ENCODE measurements at places on chromosomes 3 and 15. TPM values are rescaled to one million over a fixed set of nuclear protein-coding genes. Genes with fewer than 3 reads are reported as not detected.

- no peak for DNase-seq
Observed at GRCh38 chr3:134333522-134334181, 40.6 kb downstream of the AMOTL2 start.

GRCh38 chr15:25780479-25781255 is 82.5 kb downstream of the ATP10A start:
- no peak for DNase-seq

- DNase-seq, result no peak
Observed at GRCh38 chr3:177453451-177453844, 256.2 kb upstream of the TBL1XR1 start.

DNA sequence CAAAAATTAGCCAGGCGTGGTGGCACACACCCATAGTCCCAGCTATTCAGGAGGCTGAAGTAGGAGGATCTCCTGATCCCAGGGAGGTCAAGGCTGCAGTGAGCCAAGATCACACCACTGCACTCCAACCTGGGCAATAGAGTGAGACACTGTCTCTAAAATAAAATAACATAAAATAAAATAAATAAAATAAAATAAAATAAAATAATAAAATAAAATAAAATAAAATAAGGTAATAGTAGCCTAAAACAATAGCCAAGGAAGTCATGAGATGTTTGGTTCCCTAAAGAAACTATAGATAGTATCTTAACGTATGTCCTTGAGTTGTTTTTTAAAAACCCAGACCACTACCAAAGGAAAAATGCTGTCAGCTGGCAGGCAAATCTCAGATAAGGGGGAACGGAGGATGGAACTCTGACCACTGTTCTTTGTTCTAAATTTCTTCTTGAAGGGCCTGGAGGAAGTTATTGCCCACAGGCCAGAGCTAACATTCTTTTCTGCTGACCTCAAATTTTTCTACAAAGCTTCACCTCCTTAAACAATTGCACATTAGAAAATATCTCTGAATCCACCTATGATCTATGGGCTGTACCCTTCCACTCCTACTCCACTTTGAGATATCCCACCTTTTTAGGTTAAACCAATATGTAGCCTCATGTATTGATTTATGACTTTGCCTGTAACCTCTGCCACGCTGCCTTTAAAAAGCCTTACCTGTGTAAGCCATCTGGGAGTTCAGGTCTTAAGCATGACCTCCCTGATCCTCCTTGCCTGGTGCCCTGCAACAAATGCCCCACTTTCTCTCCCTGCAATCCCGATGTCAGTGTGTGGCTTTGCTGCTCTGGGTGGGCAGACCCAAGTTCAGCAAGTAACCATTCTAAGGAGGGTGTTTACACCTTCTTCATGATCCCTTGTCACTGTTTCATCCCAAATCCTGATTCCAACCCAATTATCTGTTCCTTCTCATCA is 126.2 kb upstream of the BHLHE40 start:
- no peak for DNase-seq

DNA sequence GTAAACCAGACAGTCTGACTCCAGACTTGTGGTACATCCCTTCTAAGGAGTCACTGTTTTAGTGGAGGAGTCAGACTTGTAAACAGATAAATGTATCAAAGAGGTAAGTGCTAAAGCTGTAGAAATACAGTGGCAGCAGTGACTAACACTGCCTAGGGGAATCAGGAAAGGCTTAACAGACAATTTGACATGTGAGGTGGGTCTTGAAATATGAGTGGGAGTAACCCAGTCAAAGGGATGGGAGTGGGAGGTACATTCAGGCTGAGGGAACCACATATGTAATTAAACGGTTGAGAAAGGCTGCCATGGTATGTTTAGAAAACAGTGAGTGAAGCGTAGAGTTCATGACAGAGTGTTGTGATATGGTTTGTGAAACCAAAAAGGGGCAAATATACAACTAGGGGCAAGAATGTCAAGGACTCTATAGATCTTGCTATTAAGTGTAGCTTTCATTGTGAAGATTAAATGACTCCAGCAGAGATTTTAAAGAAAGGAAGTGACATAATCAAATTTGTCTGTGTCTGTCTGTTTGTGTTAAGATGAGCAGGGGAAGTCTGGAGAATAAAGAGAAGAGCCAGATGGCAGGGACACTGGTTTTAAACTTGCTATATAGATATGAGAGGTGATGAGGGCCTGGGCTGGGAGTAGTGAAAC is 11.2 kb upstream of the ALCAM start:
- peak; percentile 68 for DNase-seq

DNA sequence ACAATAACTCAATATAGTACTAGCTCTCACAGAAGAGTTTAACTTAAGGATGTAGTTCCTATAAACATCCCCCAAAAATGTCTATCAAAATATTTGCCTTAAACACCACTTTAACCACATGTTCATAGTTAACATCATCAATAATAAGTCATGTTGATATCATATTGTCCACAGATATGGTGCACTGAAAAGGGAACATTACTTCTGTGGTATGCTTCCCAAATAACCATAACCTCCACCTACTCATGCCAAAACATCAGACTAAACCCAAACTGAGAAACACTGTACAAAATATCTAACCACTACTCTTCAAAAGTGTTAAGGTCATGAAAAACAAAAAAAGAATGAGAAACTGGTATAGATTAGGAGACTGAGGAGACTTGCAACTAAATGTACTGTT is 32.9 kb downstream of the SLC4A7 start:
- DNase-seq, result no peak

DNA sequence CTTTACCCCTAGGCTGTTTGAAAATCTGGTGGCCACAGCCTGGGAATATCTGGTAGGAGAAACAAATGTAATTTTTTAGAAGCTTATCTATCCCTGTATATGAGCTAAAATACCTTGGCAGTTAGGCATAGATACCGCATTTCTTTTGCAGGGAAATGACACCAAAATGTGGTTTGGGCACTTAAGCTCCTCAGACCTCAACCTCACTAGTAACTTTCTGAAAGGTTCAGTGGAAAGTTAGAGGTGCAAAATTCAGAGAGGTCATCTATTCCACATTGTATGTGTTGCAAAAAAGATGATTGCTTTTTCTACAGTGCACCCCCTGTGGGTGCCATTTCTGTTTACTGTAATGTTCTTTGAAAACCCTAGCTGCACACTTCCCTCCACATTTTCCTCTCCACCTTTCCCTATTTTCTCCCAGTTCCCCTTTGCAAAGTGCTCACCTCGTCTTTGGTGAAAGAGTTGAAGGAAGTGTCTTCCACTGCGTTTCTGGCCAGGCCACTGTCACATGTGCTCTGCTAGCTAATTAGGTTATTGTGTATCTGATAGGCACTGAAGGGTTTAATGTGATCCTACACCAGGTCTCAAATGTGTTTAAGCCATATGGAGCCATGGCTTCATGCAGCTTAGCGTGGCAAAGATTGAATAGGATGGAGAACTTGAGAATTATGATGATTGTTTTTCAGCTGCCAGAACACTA is 1.3 kb downstream of the SACM1L start:
- DNase-seq, result no peak

GRCh38 chr3:10901296-10901945 is 85.4 kb downstream of the SLC6A11 start:
- no peak for DNase-seq

P2RY1 gene
- 6.8 TPM for total RNA-seq

BCHE gene
- 78.9 TPM for total RNA-seq

GCSAM gene
- total RNA-seq, result 0.31 TPM

CLDN1 gene
- 2.1 TPM for total RNA-seq

ST8SIA2 gene
- 9.2 TPM for total RNA-seq

ZNF80 gene
- total RNA-seq, result 0.04 TPM

Data from muscle of leg (tissue), 16 donors.